Gastroesophageal sphincter (tissue), 4 donors: ENCODE measurements at places on chromosomes 12 and 14. TPM values are rescaled to one million over a fixed set of nuclear protein-coding genes. Genes with fewer than 3 reads are reported as not detected.

DNA sequence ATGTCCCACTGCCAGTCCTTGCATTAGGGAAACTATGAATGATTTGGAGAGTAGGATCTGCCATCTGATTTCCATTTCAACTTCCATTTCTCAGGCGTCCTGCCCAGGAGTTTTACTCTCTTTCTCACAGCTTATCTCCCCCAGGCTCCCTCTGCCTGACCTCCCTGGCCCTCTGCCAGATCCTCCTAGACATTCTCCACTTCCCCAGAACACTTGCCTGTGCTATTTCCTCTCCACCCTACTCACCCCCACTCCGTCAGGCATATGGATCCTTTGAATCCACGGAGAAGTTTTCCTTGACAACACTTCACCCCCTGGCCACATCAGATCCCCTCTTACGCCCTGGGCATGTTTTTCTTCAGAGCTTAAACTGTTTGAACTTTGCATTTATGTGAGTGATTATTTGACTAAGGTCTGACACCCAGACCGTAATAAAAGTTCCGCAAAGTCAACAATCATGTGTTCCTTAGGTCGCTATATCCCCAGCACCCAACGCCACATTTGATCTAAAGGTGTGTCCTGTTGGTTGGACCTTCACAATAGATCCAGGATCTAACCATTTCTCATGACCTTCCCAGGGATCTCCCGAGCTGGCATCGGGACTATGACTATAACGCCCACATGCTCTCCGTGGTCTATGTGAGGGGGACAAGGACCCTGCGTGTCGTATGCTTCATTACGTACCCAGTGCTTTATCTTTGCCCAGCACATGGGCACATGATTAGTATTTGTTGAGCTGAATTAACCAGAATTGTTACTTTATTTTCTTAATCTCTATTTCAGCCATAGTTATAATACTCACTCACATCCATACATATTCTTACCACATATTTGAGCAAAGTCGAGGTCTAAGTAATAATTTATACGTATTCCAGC lies 255.8 kb upstream of the FOXN3 start:
- ATAC-seq = no peak

DNA sequence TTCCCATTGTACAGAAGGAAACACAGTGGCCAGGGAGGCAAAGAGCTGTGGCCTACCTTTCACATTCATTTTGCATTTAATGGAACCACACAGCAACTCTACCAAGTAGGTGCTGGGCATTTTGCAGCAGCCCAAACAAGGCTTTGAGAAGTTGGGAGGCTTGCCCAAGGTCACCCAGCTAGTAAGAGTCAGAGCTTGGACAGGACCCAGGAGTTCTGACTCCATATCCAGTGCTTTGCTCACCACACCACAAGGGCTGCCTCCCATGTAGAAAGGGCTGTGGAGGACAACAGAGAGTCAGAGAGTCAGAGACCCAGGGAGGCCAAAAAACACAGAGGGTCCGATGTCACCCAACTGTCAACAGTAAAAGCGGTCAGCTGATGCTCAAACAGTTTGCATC lies 400.2 kb downstream of the BCL11B start:
- ATAC-seq = no peak

GRCh38 chr12:46457958-46458357 lies 85.4 kb upstream of the SLC38A2 start:
- no peak for ATAC-seq

GRCh38 chr12:104478396-104479122 lies 21.8 kb downstream of the CHST11 start:
- no peak for ATAC-seq

- ATAC-seq = no peak
These were observed 10.2 kb upstream of the C12orf43 start for GRCh38 chr12:121026274-121027045.

The FIGNL2 gene
- 0.13 TPM for total RNA-seq

The KIF21A gene
- total RNA-seq = 6.7 TPM

The PAWR gene
- total RNA-seq = 46.2 TPM
